Stimulated activated CD4-positive, alpha-beta T cell treated with anti-CD3 and anti-CD28 coated beads, Interleukin-2, amount 100 ng/mL, for 4 hours (primary cell): ENCODE measurements at places on chromosomes 6 and 20.

- DNase-seq, result no peak
These were observed 26.6 kb upstream of the MYT1 start for GRCh38 chr20:64137598-64138031.

DNA sequence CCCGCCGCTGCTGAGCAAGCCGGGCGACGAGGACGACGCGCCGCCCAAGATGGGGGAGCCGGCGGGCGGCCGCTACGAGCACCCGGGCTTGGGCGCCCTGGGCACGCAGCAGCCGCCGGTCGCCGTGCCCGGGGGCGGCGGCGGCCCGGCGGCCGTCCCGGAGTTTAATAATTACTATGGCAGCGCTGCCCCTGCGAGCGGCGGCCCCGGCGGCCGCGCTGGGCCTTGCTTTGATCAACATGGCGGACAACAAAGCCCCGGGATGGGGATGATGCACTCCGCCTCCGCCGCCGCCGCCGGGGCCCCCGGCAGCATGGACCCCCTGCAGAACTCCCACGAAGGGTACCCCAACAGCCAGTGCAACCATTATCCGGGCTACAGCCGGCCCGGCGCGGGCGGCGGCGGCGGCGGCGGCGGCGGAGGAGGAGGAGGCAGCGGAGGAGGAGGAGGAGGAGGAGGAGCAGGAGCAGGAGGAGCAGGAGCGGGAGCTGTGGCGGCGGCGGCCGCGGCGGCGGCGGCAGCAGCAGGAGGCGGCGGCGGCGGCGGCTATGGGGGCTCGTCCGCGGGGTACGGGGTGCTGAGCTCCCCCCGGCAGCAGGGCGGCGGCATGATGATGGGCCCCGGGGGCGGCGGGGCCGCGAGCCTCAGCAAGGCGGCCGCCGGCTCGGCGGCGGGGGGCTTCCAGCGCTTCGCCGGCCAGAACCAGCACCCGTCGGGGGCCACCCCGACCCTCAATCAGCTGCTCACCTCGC is 1.5 kb downstream of the ARID1B start:
- peak; percentile 22 for DNase-seq

DNA sequence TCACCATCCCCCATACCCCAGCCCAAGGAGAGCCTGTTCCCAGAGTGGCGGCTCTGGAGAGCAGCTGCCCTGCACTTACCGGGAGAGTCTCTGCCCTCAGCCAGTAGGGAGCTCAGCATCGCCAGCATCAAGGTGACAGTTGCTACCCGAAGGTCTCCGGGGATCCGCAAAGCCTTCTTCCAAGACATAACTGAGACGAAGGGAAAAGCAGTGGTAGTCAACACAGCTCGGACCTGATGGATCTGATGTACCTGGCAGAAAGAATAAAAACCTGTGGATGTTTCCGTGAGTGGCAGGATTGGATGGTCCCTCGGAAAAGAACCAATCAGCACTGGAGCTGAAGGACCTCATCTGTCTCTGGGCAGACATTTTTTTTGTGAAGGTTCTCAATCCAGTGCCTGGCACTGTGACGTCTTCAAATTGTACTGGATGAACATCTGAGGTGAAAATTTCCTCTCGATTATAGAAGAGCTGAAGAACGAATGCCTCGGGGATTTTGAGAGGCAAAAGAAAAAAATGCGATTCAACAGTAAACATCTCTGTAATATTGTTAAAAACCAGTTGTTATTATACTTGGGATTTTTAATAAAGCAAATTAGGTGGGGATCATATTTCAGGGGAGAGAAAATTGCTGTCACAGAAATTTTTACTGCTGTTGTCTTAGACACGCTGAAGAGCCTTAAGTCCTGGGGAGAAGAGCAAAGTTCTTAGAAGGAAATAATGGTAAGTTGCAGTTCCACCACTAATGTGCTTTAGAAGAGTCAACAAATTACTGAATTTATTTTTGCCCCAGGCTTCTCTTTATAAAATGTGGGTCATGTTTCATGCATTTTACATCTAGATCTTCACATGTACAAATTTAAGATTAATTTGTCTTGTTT is at the start of gene HLA-DQB1:
HLA-DQB1 (minus strand) TSS at position 238 of the 881 bp plus-strand sequence; CDS start at position 188, 50 bp downstream.
- DNase-seq, result peak; percentile 53

- no peak for DNase-seq
These were observed 254.8 kb downstream of the FOXC1 start for GRCh38 chr6:1864496-1864895.
